Renal cortical epithelial cell (primary cell): ENCODE measurements at places on chromosomes 12 and 14.

DNA sequence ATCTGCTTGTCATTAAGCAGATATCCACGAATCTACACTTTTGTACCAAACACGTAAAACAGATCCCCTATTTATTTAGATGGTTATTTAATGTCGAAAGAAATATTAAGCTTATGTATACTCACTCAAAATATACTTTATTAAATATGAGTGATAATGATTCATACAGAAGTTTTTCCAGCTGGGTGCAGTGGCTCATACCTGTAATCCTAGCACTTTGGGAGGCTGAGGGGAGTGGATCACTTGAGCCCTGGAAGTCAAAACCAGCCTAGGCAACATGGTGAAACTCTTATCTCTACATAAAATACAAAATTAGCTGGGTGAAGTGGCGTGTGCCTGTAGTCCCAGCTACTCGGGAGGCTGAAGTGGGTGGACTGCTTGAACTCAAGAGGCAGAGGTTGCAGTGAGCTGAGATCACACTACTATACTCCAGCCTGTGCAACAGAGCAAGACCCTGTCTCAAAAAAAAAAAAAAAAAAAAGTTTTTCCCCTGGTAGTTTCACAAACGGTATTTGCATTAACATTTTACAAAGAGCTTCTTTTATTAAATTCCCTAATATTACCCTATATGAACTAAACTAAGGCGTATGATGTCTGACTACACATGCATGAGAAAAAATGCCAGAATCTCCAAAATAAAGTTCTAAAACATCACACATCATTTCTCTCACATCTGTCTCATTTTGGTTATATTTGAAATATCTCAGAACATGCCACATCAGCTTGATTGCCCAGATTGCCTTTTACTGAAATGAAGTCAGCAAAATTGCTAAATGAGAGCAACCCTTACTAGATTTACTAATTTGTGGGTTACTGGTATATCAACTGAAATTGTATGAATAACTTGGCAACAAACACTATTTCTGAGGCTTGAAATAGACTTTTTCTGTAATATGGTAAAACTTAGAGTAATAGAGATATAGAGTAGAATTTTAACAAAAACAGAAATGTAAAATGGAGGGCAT, 74.9 kb downstream of the PAWR start:
- no peak for DNase-seq

GRCh38 chr12:119036878-119037825, 55.8 kb downstream of the SRRM4 start:
- no peak for DNase-seq

DNA sequence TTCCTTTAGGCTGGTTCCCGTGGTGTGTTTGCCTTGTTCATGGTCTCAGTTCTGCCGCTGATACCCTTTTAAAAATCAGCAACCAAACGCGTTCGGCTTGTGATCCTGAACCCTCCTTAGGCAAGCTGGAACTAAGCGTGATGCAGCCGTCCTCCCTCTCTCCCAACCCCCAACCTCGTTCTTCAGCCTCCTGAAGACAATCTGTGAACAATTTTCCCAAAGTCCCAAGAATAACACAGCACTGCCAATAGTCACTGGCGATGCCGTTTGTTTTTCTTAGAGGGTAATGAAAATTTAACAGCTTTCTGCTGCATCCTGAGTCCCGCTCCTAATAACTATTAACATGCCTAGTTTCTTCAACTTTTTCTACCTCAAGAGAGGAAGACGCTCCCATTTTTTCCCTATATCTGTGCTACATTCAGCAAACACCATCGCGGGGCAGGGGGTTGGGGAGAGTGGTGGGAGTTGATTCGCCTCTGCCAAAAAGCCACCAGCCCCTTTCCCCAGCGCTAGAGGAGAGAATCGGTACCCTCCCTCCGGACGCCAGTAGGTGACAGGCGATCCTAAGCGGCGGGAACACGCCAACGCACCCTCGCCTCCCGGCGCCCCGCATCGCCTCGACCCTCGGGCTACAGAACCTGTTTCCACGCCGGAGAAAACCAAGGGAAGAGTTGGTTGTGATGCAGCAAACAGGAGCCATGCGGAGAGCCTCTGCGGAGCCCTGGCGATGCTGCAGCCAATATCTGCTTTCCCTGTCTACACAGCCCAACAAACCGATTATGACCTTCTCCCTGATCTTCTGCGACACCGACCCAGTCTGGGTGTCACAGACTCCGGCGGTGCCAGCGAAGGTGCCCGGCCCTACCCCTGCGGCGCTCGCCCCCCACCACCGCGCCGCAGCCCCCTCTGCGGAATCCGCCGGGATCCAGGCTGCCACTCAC, 752 bp downstream of the PRICKLE1 start:
- no peak for DNase-seq

DNA sequence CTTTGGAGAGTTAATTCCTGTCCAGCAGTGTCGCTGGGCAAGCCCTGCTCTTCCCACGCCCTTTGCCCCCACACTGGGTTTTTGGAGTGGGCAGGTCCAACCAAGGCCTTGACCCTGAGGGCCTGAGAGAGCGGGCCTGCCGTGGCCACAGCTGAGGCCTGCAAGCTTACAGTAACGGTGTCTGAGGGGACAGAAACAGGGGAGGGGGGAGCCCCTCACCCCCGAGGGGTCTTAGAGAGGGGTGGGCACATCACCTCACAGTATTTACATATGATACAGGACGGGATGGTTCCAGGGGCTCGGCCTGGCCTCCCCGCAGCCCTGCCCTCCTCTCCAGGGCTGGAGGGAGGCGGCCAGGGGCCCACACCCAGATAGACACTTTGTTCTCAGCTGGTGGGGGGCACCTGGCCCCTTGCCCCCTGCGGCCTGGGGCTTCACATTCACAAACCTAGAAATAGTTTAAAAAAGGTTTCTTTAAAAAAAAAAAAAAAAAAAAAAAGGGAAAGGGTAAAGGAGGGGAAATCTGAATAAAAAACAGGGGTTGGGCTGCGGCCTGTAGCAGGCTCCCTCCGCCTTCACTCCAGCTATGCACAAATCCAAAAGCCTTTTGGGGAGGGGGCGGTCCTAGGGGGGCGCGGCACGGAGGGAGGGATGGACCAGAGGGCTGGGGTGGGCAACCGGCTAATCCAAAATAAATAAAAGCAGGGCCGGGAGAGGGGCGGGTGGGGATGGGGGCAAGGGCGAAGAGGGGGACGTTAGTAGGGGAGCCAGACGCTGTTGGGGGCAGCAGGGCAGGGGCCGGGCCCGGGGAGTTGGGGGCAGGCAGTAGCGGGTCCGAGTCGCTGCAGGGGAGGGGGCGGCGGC, 14.8 kb upstream of the PLA2G1B start:
- DNase-seq: no peak

GRCh38 chr12:130119241-130119861, 42.9 kb upstream of the FZD10 start:
- DNase-seq: no peak

DNA sequence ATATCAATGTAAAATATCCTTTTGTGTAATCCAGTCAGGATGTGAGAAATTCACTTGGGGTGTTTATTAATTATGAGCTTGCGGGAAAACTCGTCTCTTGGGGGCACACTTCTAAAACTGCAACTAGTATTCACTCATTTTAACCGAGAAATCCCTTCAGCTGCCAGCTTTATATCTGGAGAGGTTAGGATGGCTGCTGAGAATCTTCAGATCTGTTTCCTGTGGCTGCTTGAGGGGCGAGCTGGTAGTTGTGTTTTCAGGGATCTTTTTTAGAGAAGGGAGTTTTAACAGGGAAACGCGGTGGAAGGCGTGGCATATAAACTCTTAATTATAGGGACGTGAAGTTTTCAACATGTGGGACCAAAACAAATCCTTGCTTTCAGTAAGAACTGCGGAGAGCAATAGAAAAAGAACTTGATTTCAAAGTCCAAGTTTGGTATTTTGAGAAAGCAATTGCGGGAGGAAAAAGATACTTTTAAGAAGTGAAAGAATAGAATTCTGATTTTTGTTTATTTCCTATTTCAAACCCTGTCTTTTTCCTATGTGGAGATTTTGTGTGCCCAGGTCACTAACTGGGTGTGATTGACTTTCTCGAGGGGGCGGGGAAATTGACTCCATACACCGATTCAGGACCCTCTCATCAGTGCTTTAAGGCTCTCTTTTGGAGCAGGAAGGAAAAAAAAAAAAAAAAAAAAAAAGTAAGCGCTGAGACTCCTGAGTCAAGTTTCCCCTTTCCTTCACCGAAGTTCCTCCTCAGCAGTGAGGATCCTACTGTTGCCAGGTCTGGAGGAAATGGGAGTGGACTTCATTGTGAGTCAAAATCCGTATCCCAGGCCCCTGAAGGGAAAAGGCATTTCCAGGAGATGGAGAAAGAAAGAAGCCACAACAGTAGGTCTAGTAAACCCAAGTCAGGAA, 1.1 kb downstream of the PPFIBP1 start:
- peak; percentile 77 for DNase-seq

GRCh38 chr12:590206-590750, 73.0 kb downstream of the NINJ2 start:
- no peak for DNase-seq

GRCh38 chr12:123705935-123706334, 6.2 kb upstream of the ATP6V0A2 start:
- no peak for DNase-seq

- no peak for DNase-seq
Measured at GRCh38 chr14:33590891-33591630, 359.8 kb downstream of the EGLN3 start.

GRCh38 chr12:116125956-116126566, 151.4 kb downstream of the MED13L start:
- no peak for DNase-seq

DNA sequence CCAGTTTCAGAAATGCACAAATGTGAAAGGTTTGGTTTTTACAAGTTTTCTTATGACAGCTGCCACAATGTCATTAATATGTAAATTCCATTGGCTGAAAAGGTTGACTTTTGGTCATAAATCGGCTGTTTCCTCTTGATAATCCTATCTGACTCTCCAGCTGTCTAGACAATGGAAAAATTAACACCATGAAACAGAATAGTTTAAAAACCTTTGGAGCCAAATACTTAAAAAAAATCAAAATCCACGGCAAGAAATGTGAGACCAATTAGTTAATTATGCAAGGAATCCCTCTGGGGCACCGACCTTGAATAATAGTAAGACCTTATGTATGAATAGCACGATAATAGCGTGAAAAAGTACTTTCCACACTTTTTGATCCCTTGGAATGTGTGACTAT, 138.0 kb downstream of the ZNF664 start:
- no peak for DNase-seq

GRCh38 chr12:1803736-1804135, 16.6 kb upstream of the LRTM2 start:
- no peak for DNase-seq

DNA sequence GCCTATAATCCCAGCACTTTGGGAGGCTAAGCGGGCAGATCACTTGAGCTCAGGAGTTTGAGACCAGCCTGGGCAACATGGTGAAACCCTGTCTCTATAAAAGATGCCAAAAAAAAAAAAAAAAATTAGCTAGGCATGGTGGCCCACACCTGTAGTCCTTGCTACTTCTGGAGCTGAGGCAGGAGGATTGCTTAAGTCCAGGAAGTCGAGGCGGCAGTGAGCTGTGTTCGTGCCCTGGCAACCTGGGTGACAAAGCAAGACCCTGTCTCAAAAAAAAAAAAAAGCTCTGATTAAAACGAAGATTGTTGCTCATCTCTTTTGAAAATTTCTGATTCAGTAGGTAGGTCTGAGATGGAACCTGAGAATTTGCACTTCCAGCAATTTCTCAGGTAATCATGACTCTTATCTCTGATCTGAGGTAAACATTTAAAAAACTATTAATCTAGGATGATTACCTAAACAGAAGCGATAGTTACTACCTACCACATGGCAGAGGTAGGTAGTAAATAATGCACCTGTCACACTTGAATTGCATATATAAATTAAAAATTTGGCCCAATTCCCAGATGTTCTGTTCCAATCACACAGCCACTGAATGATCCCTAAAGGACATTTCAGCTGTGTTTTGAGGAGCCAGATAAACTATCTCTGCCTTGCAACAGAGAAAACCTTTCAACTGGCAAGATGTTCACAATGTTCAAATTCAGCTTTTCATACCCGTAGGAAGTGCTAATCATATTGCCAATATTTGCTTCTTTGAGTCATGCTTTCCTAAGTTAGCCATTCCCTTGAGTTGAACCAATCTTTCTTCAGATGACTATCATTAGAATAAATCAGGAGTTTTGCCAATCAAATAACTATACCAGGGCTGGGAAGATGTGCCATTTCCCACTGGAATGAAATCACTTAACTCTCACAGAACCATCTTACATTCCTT, 4.2 kb upstream of the TEP1 start:
- DNase-seq: no peak

GRCh38 chr14:77322250-77322902, 1.5 kb downstream of the GSTZ1 start:
- DNase-seq: no peak

DNA sequence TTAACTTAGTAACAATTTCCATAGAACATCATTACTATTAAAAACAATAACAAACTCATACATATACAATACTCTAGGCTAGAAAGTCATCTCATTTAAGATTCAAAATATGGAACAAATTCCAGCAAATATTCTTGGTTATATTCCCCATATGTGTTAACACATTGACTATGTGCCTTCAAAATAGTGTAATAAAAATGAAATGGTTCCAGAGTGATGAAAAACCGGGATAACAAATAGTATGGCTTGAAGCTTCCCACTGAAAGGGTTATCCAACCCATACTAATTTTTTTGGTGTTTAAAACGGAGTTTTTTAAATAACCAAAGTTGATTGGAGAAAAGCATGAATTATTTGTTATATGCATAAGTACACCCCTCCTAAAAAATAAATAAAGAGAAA, 5.3 kb downstream of the LRIG3 start:
- no peak for DNase-seq

- DNase-seq: no peak
Measured at GRCh38 chr12:106971065-106971464, 15.4 kb downstream of the TMEM263 start.

DNA sequence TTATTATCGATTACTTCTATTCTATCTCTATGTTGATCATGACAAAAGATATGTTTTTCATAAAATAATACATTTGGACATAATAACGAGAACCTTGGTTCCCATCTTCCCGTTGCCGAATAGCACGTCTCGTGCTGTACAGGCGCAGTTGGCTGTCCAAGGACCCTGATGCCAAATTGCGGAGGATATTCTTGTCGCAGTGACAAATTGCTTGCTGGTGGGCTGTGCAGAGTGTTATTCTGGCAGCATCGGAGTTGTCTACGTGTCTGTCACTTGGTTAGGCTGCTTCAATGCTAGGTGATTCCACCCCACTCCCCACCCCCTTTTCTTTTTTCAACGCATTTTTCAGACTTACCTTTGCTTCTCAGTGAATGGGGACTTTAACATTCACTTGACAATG, 546.8 kb downstream of the PRKD1 start:
- DNase-seq: no peak

- no peak for DNase-seq
Measured at GRCh38 chr12:107843351-107844311, 69.1 kb downstream of the ASCL4 start.

DNA sequence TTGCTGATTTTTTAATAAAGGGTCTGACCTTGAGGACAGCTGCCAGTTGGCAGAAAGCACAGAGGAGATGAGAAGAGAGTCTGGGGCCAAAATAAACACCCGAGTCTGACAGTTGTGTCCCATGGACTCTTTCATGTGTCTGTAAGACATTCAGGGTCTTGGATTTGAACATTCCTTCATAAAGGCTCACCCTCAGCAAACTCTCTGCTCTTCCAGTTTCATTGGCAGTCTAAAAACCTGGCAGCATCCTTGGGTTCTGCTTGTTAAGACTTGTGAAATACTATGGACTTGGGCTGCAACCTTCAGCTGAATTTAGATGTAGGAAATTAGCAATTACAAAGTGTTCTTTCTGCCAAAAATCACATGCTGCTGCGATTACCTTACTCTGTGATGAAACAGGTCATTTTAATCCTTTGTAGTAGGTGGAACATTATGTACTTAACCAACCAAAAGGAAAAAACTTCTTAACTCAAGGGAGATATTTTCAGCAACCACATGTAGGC, 32.0 kb upstream of the LMNTD1 start:
- peak; percentile 95 for DNase-seq
